ENCODE measurements at places on chromosomes 16 and 17. TPM values are rescaled to one million over a fixed set of nuclear protein-coding genes. Genes with fewer than 3 reads are reported as not detected.

- no peak overlapping the region for H3K4me3 ChIP-seq
- H3K36me3 ChIP-seq = no peaks in the 10 kb centered on the region
- no peaks in the 10 kb centered on the region for H3K27me3 ChIP-seq
- DNase-seq = no peak
- H3K4me1 ChIP-seq = no peaks in the 10 kb centered on the region
- H3K27ac ChIP-seq = no peak overlapping the region
These were observed 36.1 kb upstream of the ATP2C2 start for GRCh38 chr16:84331998-84332780.

CMTM1 gene
- total RNA-seq = 5.1 TPM

DNA sequence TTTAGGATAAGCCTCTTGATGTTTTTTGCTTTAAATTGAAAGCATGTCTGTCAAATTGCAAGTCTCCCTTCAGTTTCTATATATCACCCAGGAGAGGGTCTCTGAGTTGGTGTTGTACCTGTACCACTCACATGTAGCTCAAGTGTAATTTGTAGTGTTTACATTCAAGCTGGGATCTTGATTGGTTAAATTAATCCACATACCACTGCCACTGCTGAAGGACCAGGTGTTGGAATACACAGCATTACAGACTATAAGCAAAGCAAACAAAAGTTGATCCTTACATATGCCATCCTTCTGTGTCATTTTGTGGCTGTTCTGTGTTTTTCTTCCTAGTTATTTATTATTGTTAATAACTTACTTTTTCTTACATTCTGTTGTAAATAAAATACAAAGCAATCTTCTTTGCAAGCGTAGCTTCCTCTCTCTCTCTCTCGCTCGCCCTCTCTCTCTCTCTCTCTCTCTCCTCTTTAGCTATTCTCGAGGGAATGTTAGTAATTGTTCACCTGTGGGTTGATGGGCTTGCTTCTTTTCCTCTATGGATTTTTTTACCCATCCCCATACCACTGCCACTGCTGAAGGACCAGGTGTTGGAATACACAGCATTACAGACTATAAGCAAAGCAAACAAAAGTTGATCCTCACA lies 20.8 kb upstream of the NOL11 start:
- H3K27me3 ChIP-seq = no peaks in the 10 kb centered on the region
- DNase-seq = no peak
- no peaks in the 10 kb centered on the region for H3K4me1 ChIP-seq
- peaks cover 4% of the 10 kb centered on the region for H3K36me3 ChIP-seq
- H3K4me3 ChIP-seq = no peak overlapping the region

TBX4 gene
- total RNA-seq = 0.14 TPM

RPRML gene
- not detected for total RNA-seq

GRCh38 chr17:55420067-55420775 lies 1.4 kb downstream of the MMD start:
- peak overlapping the region; percentile 60 for H3K4me3 ChIP-seq
- H3K27me3 ChIP-seq = no peaks in the 10 kb centered on the region
- DNase-seq = peak; percentile 38
- H3K36me3 ChIP-seq = no peaks in the 10 kb centered on the region
- peak overlapping the region; percentile 86 for H3K27ac ChIP-seq

- no peaks in the 10 kb centered on the region for H3K36me3 ChIP-seq
- DNase-seq = no peak
- H3K27ac ChIP-seq = no peak overlapping the region
- no peaks in the 10 kb centered on the region for H3K4me1 ChIP-seq
- no peak overlapping the region for H3K4me3 ChIP-seq
- no peaks in the 10 kb centered on the region for H3K27me3 ChIP-seq
These were observed 500.2 kb downstream of the SHISA9 start for GRCh38 chr16:13401641-13402040.

DNA sequence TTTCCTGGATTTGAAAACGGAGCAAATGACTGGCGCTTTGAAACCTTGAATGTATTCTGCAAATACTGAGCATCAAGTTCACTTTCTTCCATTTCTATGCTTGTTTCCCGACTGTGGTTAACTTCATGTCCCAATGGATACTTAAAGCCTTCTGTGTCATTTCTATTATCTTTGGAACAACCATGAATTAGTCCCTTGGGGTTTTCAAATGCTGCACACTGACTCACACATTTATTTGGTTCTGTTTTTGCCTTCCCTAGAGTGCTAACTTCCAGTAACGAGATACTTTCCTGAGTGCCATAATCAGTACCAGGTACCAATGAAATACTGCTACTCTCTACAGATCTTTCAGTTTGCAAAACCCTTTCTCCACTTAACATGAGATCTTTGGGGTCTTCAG lies 32.3 kb downstream of the BRCA1 start:
- H3K4me1 ChIP-seq = no peaks in the 10 kb centered on the region
- H3K4me3 ChIP-seq = no peak overlapping the region
- H3K27ac ChIP-seq = no peak overlapping the region
- DNase-seq = no peak
- peaks cover 75% of the 10 kb centered on the region for H3K36me3 ChIP-seq

GRCh38 chr16:3458852-3459361 lies 15.4 kb downstream of the NAA60 start:
- no peaks in the 10 kb centered on the region for H3K36me3 ChIP-seq
- peak overlapping the region; percentile 98 for H3K4me3 ChIP-seq
- no peaks in the 10 kb centered on the region for H3K27me3 ChIP-seq
- H3K4me1 ChIP-seq = peaks cover 26% of the 10 kb centered on the region
- DNase-seq = peak; percentile 44

DNA sequence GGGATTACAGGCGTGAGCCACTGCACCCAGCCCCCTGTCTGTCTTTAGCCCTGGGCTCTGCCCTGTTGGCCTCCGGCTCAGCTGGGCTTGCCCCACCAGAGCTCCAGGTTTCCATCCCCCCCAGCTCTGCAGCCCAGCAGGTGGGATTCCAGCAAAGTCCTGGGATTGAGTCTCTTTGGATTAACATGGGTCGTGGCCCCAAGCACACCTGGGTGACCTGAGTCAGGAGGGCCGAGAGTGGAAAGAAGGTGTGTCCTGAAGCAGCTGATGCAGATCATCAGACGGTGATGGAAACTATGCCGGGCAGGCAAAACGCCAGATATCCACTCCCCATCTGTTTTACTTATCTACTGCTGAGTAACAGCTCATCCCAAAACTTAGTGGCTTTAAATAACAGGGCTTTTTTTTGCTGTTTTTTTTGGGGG lies 72.5 kb downstream of the KNOP1 start:
- no peaks in the 10 kb centered on the region for H3K27me3 ChIP-seq
- no peak overlapping the region for H3K27ac ChIP-seq
- no peaks in the 10 kb centered on the region for H3K36me3 ChIP-seq
- no peaks in the 10 kb centered on the region for H3K4me1 ChIP-seq
- H3K4me3 ChIP-seq = no peak overlapping the region

CMTM2 gene
- 0.94 TPM for total RNA-seq

DNA sequence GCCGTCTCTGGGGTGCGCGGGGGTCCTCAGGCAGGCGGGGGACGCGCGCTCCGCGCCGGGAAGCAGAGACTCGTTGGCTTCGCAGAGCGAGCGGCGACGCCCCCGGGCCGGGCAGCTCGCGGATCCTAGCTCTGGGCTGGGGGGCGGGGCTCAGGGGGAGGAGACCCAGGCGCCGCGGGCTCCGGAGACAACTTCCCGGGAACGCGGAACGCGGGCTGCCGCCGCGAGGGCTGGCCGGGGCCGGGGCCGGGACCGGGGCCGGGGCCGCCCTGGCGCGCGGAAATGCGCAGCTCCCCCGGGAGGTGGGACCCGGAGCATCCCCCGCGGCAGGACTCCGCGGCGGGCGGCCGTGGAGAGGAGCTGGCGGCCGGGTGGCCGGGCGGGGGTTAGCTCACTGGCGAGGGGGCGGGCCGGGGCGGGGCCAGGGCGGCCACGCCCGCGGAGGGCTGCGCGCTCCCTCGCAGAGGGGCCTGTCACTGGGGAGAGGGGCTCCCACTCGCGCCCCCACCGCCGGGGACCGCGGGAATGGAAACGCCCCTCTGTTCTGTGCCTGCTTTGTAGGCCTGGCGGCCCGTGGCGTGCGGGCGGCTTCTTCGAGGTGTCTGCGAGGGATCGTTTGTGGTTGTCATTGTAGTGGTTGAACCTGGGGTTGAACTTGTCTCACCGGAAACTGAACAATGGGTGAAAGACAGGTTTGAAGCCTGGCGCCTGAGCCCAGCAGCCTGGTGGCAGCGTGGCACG lies at the start of gene GAS7:
TSS of gene GAS7 (minus strand) at position 98 of the 741 bp plus-strand sequence.
- H3K27me3 ChIP-seq = peaks cover 20% of the 10 kb centered on the region
- no peaks in the 10 kb centered on the region for H3K36me3 ChIP-seq
- peak; percentile 82 for DNase-seq
- peak within 1 kb of the TSS; percentile 82 for H3K4me3 ChIP-seq

GRCh38 chr17:14805348-14805747 lies 459.8 kb downstream of the PMP22 start:
- no peaks in the 10 kb centered on the region for H3K27me3 ChIP-seq
- no peak overlapping the region for H3K4me3 ChIP-seq
- no peak for DNase-seq
- H3K27ac ChIP-seq = no peak overlapping the region

DNA sequence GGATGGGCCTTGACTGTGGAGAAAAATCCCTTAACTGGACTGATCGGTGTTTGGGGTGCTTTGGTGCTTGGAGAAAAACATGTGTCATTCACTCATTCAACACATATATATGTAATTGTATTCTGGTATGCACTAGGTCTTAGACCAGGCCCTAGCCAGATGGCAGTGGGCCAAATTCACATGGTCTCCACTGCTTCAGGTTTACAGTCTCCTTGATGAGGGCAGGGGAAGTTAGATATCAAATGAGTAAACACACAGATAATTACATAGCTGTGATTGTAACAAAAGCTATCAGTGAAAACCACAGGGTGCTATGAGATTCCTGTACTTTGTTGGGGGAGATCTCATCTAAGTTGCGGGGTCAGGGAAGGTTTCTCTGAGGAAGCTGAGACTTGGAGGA lies 78.8 kb downstream of the WWP2 start:
- H3K27me3 ChIP-seq = no peaks in the 10 kb centered on the region
- no peak overlapping the region for H3K27ac ChIP-seq

DNA sequence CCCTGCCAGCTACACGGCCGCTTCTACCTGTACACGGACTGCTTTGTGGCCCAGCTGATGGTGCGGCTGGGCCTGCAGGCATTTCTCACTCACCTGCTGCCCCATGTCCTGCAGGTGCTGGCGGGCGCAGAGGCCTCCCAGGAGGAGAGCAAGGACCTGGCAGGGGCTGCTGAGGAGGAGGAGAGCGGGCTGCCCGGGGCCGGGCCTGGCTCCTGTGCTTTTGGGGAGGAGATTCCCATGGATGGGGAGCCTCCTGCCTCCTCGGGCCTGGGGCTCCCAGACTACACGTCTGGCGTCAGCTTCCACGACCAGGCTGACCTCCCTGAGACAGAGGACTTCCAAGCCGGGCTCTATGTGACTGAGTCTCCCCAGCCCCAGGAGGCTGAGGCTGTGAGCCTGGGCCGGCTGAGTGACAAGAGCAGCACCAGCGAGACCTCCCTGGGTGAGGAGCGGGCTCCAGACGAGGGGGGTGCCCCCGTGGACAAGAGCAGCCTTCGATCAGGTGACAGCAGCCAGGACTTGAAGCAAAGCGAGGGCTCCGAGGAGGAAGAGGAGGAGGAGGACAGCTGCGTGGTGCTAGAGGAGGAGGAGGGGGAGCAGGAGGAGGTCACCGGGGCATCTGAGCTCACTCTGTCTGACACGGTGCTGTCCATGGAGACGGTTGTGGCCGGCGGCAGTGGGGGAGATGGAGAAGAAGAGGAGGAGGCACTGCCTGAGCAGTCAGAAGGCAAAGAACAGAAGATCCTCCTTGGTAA lies 3.5 kb downstream of the WDR81 start:
- peaks cover 43% of the 10 kb centered on the region for H3K36me3 ChIP-seq
- no peak overlapping the region for H3K27ac ChIP-seq
- H3K4me1 ChIP-seq = peaks cover 16% of the 10 kb centered on the region
- no peak for DNase-seq

DNA sequence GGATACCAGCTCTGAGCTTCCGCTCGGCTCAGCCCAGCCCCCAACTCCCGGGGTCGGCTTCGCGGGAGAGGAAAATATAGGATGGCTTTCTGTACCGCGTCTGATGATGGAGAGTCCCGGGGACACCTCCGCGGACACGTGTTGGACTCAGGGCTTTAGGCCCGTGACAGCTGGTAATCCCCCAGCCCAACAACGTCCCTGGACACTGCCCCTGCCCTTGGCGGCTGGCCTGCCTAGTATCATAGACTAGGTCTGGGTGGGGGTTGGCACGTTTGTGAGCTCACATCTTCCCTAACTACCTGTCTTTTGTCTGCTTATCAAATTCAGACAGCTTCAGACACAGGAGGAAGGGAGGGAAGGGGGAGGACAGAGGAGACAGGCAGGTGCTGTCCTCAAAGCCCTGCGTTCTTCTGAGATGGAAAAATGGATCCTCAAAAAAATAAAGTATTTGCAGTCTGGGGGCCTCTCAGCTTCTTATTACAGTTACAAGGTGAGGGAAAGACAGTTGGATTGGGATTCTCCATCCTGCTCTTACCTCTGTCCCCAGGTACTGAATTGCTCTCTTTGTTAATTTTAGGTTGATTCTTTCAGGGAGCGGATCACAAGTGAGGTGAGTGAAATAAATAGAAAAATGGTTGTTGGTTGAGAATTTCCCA lies 698 bp downstream of the PSME3 start:
- peaks cover 8% of the 10 kb centered on the region for H3K4me1 ChIP-seq
- peaks cover 43% of the 10 kb centered on the region for H3K36me3 ChIP-seq
- peak overlapping the region; percentile 94 for H3K4me3 ChIP-seq
- peak overlapping the region; percentile 82 for H3K27ac ChIP-seq
- DNase-seq = no peak

ACSM3 gene
- 4.1 TPM for total RNA-seq

SULT1A4 gene
- 4.7 TPM for total RNA-seq

WSB1 gene
- 60.7 TPM for total RNA-seq
